ENCODE measurements at places on chromosomes 1 and 21.

- no peak for DNase-seq
- H3K4me3 ChIP-seq = peak overlapping the region; percentile 6
- no peaks in the 10 kb centered on the region for H3K27me3 ChIP-seq
- H3K4me1 ChIP-seq = peaks cover 7% of the 10 kb centered on the region
Observed at GRCh38 chr1:47709872-47710231, 272.0 kb downstream of the FOXD2 start.

DNA sequence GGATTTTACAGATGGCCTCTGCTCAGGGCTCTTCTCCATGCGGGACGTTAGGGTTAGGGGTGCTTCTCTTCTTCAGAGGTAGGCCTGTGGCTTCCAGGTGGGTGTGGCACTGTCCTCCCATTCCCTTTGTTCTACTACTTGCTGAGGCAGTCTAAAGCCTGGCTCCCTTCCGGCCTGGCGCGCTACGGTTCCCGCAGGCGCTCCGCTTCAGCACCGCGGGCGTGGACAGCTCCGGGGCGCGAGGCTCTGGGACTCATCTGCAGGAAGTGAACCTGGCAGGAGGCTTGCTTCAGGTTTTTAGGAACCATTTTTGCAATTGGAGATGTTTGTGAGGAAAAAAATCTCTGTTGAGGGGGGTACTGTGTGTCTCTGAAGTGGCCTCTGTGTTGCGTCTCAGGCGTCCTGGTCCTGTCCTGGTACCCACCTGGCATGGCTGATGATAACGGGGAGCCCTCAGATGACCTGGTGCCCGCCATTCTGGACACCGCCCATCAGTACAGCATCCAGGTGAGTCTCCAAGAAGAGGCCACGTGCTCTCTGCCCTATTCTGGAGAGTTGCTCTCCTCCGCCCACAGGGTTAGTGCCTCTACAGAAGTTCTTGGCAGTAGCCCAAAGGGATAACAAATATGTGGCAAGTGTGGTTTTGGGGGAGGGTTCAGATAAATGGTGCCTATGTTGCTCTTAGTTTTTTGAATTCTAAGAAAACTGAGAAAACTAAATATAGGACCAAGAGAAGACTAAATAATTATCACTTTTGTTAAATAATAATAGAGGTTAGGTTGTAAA, 1.9 kb downstream of the MANEAL start:
- H3K4me1 ChIP-seq = peaks cover 5% of the 10 kb centered on the region
- H3K27me3 ChIP-seq = no peaks in the 10 kb centered on the region
- H3K27ac ChIP-seq = no peak overlapping the region
- no peak overlapping the region for H3K4me3 ChIP-seq
- H3K36me3 ChIP-seq = no peaks in the 10 kb centered on the region

DNA sequence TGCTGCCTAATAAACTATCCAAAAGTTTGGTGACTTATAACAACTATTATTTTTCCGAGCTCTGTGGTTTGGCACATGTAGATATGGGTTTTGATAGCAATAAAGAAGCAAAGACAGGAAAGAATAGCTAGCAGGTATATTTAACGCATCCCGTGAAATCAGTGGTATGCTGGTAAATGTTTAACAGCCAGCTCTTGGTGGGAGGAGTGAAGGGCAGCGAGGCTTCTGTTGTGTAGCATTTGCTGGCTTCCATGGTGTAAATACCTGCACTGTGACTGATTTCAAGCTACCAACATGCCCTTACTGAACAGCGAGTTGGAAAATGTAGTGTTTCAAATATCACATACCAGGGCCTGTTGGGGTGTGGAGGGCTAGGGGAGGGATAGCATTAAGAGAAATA, 291.0 kb downstream of the PRDM2 start:
- H3K36me3 ChIP-seq = no peaks in the 10 kb centered on the region
- no peaks in the 10 kb centered on the region for H3K4me1 ChIP-seq
- H3K27ac ChIP-seq = no peak overlapping the region
- DNase-seq = no peak

DNA sequence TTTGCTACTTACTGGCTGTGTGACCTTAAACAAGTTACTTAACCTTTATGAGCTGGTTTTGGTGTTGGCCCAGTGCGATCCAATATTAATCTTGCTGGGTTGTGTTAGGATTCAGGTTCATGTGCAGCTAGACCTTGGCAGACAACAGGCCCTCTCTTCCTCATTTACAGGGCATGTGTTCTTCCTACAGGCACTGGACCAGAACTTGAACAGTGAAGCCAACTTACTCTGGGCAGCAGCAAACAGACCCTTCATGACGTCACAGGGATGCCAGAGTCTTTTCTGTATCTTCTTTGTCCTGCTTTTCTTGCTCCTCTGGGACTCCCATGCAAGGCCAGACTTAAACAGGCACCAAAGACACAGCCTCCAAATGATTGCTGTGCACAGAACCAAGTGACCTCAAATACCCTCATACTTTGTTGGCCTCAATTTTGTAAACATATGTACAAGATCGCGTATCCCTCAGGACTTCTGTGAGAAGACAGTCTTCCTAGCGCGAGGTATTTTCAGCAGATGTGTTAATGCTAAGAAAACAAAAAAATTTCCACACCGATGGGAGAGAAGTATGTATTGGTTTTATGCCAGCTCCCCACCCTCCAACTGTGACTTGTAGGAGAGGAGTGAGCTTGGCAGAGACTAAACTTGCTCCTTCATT, 73.7 kb downstream of the URB2 start:
- H3K4me1 ChIP-seq = peaks cover 4% of the 10 kb centered on the region
- H3K27me3 ChIP-seq = no peaks in the 10 kb centered on the region
- H3K36me3 ChIP-seq = no peaks in the 10 kb centered on the region
- H3K27ac ChIP-seq = peak overlapping the region; percentile 23

DNA sequence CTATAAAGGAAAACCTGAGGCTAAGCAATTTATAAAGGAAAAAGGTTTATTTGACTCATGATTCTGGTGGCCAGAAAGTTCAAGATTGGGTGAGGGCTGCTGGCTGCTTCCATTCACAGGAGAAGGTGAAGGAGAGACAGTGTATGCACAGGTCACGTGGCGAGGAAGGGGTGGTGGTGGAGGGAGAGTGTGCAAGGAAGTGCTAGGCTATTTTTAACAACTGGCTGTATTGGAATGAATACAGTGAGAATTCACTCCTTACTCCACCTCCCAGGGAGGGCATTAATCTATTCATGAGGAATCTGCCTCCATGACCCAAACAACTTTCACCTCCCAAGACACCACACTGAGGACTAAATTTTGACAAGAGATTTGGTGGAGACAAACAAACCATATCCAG, 51.0 kb downstream of the SYDE2 start:
- no peaks in the 10 kb centered on the region for H3K4me1 ChIP-seq
- no peak overlapping the region for H3K4me3 ChIP-seq
- no peak for DNase-seq
